ENCODE measurements at places on chromosomes 4 and X.

- DNase-seq, result no peak
Measured at GRCh38 chr4:4358093-4358854, 28.6 kb upstream of the NSG1 start.

GRCh38 chr4:164501074-164501473 lies 252.9 kb upstream of the SMIM31 start:
- DNase-seq, result peak; percentile 11

DNA sequence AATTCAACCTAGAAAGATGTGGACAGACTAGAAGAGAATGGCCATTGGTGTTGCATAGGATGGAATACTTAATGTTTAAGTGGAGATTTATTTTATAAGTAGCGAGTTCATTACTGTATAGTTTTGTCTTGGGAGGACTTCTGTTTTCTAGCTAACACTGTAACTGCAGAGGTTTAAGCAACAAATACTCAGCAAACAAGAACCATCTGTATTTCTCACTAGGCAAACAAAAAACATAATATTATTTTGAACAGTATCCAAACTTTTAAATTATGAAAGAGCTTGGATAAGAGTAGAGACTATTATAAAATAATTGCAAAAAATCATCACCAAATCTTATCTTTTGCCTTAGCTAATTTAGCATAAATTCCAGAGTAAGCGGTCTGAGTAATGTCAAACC lies 121.1 kb downstream of the GLRA3 start:
- DNase-seq, result no peak

DNA sequence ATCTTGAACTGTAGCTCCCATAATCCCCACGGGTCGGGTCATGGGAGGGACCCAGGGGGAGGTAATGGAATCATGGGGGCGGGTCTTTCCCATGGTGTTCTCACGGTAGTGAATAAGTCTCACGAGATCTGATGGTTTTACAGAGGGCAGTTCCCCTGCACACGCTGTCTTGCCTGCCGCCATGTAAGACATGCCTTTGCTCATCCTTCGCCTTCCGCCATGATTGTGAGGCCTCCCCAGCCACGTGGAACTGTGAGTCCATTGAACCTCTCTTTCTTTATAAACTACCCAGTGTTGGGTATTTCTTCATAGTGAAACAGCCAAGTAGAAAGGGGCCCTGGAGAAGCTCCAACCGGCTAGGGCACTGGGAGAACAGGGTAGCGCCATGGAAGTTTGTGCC lies 12.3 kb downstream of the CTAG1A start:
- no peak for DNase-seq

DNA sequence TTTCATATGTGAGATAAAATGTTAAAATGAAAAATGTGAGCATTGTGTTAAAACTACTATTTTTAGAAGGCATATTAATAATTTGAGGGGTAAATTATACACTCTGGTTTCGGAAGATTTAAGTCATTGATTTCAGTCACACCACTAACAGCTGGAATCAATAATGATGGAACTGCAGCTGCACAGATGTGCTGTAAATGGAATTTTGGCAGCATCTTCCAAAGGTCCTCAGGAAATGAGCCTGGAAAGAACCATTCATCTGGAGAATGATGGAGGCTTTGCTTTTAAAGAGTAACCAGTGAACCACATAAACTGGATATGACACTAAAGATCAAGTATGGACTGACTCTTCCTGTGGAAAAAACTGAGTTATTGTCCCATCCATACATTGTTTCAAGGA lies 759.0 kb upstream of the EPHA5 start:
- DNase-seq, result no peak

DNA sequence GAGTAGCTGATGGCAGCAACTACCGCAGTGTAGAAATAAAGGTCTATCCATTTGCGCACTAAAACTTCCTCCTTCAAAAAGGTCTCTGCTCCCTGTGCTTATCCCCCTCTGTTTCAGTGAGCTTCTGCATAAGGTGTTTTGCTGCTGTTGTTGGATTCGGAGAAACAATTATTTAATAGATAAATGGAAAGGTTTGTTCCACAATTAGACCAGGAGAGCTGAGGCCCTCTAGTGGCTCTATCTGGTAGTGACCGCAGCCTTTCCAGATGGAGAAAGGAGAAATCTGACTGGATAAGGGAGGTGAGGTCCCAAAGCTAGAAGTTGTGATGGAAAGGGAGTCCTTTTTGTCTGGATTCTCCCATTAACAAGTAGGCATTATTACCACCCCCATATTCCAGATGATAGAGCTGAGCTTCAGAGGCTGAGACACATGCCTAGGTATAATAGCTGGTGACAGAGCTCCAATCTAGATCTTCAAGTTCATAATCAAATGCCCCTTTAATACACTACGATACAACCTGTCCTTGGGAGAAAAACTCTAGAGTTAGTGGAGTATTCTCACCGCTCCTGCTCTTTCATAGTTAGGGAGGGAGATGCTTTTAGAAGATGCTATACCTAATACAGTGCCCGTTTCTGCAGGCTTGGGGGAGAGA lies 5.1 kb upstream of the GABRQ start:
- DNase-seq, result peak; percentile 56

GRCh38 chr4:121199742-121200561 lies 35.8 kb upstream of the TNIP3 start:
- DNase-seq, result no peak

DNA sequence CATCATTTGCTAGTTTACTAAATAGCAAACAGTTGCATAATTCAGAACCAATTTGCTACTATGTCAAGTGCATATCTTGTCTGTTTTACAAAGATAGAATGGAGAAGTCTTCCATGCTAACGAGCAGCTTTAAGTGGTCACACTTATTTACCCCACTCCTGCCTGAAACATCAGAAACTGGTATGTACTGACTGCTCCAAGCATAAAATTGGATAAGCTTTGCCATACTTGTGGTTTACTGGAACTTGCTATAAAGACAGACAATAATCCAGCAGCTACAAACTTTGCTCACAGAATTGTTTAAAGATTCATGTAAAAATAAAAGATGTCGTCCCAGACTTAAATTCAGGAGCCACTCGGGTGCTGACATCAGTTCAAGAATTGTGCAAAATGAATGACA lies 13.3 kb upstream of the CDKL2 start:
- no peak for DNase-seq

DNA sequence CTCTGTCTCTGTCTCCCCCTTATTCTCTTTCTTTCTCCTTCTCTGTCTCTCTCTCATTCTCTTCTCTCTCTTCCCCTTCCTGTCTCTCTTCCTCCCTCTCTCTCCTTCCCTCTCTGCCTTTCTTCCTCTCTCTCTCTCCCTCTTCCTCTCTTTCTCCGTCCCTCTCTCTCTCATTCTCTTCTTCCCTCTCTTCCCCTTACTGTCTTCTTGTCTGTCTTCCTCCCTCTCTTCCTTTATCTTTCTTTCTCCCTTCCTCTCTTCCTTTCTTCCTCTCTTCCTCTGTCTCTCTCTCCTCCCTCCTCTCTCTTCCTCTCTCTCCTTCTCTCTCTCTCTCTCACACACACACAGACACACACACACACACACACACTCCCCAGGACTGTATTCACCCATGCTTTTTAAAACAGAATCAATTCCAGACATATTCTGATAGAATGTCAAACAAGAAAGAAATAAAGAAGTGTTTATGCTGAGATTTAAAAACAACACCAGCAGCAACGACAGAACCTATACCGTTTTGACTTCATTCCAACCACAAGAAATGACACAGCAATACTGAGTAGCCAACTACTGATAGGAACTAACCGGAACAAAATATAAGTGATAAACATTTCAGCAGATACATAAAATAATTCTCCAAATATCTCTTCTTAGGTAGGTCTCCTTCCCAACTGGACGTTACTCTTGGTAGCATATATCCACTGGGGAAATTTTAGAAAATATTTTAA lies 296.7 kb downstream of the ASMT start:
- no peak for DNase-seq

DNA sequence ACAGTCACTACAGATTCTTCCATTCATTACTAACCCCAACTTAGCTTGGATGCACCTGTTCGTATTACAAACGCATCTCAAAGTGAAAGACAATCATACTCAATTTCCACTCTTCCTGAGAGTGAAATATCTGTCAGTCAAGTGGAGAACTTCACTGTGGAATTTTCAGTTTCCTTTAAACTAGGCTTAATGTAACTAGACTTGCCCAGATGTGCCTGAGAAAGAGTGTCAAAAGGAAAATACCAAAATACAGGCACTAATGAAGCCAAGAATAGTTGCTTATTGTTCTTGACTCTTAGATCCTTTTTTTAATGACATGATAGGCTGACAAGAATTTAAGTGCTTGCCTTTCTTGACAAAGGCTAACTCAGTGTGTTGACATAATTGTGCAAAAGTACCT lies 72.4 kb upstream of the NR3C2 start:
- DNase-seq, result no peak

DNA sequence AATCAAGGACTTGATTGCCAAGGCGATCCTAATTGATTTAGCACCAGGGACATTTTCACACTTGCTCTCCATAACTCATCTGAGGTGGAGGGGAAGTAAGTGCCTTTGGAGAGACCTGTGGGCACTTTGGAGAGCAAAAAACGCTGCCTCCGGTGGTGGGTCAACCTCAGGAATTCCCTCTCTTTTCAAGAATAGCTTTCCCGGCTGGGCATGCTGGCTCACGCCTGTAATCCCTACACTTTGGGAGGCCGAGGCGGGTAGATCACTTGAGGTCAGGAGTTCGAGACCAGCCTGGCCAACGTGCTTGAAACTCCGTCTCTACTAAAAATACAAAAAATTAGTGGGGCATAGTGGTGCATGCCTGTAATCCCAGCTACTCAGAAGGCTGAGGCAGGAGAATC lies 49.2 kb downstream of the PRPS1 start:
- peak; percentile 28 for DNase-seq

DNA sequence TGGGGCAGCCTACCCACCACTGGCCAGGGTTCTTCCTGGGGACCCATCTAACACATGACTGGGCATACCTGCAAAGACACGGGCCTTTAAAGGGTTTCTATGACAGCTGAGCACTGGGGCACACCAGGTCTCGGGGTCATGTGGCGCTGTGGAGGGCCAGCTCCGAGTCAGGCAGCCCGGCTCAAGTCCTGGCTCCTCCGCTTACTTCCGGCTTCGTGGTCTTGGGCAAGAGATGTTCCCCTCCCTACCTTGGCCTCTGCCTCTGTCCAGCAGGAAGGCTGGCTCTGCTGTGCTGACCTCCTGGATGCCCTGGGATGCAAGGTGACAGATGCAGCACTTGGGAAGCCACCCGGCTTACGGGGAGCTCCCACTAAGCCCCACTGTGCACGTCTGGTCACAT lies 37.6 kb downstream of the HTRA3 start:
- DNase-seq, result no peak

GRCh38 chr4:128386761-128387599 lies 99.4 kb upstream of the PGRMC2 start:
- DNase-seq, result peak; percentile 97

DNA sequence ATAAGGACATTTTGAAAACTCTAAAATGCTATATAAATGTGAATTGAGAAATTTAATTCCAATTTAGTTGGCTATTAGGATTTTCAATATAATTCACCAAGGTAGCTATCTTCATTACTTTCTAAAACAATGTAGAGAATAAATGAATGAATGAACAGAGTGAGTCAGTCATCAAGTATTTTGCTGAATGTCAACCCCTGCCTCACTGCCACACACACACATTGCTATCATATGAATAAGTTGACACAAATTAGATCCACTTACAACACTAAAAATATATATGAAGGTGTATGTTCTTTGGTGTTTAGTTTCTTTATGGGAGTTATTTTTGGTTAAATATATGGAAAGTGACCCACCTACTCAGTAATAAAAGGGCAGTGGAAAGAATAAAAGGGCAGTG lies 141.4 kb upstream of the SMIM10 start:
- peak; percentile 55 for DNase-seq

DNA sequence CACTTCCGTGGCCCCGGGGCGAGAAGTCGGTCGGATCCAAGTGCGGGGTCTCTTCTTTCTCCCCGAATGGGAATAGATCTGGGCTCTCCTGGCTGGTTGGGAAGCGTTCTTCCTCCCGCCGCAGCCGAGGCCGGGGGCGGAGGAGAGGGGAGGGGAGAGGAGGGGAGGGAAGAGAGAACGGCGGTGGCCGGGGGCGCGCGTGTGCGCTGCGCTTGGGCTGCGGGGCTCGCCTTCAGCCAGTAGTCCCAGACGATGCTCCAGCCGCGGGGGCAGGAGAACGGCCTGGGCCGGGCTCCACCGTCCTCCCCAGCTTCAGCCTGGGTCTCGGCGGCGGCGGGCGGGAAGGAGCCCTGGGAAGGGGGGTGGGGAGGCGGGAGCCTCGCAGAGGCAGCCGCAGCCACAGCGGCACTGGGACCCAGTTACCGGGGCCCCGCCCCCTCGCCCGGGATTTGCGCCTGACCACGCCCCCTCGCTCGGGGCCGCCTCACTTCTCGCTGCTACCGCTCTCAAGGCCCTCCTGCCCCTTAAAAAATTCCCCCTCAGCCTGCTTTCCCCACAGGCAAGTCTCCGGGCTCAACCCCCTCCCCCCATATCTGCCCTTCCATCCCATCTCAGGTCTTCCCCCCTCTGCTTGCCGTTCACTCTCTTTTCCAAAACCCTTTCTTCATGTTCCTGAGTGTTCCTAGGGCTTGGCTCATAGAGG lies at the start of gene FGD1:
Gene FGD1, minus strand, starts transcription at position 421 of the 703 bp plus-strand sequence. CDS start 802 bp downstream, outside the sequence.
- DNase-seq, result peak; percentile 7

DNA sequence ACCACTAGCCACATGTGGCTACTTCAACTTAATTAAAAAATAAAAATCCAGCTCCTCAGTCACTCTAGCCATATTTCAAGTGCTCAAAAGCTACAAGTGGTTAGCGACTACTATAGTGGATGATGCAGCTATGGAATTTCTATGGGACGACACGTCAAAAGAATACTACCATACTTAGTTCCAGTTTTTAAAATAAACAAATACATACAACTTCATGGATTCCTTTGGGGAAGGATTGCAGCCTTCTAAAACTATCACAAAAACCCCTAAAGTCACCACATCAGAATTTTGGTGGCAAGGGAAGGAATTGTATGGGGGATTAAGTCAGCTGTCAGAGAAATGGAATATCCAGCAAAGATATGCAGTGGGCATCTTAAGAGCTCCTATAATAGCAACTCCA lies 6.5 kb downstream of the ZNF280C start:
- DNase-seq, result no peak

- no peak for DNase-seq
Measured at GRCh38 chrX:2533424-2533823, 32.6 kb upstream of the DHRSX start.

DNA sequence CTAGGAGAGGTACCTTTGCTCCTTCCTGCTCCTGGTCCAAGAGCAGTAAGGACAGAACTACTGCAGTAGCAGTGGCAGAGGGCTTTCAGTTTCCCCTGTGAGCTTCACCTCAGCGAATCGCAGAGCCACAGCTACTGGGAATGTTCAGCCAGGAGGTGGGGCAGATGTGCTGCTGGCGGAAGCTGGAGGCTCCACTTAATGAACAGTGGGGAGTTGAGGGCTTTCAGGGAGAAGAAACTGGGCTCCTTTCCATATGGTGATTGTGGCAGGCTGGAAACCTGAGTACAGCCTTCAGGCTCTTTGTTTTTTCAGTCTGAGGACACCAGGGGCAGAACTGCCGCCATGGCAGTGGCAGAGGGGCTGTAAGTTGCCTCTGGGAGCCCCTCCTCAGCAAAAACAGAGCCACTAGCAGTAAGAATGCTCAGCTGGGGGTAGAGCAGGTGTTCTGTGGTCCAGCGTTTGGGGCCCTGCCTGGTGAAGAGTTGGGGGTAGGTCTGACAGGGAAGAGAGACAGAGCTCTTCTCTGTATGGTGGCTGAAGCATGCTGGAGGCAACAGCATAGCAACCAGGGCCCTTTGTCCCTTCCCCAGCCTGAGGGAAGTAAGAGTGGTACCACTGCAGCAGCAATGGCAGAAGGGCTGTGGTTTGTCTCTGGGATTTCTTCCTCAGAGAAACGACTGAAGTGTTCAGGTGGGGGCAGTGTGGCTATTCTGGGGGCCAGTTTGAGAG lies 106.0 kb upstream of the GRXCR1 start:
- DNase-seq, result no peak

GRCh38 chr4:74111306-74111975 lies 12.4 kb upstream of the CXCL2 start:
- DNase-seq, result no peak

- no peak for DNase-seq
Measured at GRCh38 chrX:46330981-46331380, 214.2 kb downstream of the ZNF674 start.

Data from brain microvascular endothelial cell (primary cell).